ENCODE measurements at places on chromosomes 5 and 9. TPM values are rescaled to one million over a fixed set of nuclear protein-coding genes. Genes with fewer than 3 reads are reported as not detected.
A peak's percentile ranks its signal among the peaks of the same experiment; 100 is the strongest.

DNA sequence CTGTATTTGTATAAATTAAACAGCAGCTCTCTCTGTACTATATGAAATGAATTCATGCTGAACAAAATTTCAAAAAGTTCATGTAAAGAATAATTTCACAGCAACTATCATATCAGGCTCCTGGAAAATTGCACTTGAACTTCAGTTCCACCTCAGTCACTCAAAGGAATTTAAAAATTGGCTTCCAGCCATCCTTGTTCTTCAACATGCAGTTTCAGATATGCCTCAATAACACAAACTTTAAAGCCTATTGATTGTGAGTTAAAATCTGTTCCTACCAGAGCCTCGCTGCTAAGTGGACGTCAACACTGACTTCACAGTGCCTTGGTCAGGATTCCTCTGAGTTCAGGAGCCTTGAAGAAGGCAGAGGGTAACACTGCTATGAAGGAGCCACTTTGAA, 418.7 kb upstream of the WWC1 start:
- DNase-seq = no peak

DNA sequence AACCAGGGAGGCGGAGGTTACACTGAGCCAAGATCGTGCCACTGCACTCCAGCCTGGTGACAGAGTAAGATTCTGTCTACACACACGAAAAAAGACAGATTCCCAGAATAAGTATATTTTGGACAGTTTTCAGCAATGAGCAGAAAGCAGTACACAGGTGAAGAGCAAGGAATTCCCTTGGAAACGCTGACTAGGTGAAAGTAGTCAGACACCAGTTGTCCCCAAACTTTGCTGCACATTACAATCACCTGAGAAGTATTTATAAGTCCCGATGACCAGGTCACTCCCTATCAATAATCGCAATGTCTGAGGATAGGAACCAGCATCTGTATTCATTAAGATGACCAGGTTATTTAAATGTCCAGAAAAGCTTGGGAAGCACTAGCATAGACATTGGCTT, 78.3 kb downstream of the CPLANE1 start:
- no peak for DNase-seq

GRCh38 chr5:15106530-15107283, 235.1 kb upstream of the ANKH start:
- no peak for DNase-seq

DNA sequence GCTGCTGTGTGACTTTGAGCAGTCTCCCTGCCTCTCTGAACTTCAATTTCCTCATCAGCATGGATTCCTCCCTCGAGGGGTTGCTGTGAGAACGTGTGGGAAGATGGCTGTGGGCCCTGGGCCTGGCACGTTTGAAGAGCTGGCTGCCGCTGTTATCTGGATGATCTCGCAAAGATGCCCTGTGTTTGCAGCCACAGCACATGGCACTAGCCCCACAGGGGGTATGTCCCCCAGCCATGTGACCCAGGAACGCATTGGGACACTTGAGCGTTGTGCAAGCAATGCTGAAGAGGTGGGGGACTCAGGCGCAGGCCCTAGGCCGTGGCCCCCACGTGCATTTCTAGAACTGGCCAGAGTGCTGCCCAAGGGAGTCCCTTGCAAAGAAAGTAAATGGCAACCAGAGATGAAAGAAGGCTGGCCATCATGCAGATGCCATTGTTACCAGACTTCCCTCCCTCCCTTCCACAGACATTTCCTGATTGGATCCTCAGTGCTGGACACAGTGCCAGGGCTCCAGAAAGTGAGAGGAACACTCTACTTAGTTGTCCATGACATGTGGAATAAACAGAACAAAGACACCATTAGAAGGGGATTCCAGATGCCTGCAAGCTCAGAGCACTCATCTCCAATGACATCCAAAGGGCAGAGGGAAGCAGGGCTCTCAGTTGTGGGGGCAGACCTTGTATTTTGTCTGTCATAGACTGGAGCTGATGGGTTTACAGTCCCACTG, 65.1 kb upstream of the NEURL1B start:
- no peak for DNase-seq

ADAMTS2 gene
- not detected for total RNA-seq

DNA sequence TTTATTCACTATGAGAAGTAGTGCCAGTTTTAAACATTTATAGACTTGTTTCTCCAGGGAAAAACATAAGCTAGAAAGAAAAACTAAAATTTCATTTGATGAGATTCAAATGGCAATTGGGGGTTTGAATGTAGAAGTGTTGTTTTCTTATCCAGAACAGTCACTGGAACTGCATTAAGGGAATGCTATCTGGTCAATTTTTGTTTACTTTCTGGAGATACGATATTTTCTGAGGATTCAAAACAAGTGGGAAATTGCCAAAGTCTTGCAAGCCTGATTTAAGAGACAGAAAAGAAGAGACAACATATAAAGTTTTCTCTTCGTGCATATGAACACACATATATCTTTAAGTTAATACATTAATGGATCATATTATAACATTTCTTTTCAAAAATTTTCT, 118.4 kb downstream of the NXNL2 start:
- DNase-seq = no peak

GRCh38 chr5:134132372-134133187, 18.1 kb downstream of the TCF7 start:
- no peak for DNase-seq

DNA sequence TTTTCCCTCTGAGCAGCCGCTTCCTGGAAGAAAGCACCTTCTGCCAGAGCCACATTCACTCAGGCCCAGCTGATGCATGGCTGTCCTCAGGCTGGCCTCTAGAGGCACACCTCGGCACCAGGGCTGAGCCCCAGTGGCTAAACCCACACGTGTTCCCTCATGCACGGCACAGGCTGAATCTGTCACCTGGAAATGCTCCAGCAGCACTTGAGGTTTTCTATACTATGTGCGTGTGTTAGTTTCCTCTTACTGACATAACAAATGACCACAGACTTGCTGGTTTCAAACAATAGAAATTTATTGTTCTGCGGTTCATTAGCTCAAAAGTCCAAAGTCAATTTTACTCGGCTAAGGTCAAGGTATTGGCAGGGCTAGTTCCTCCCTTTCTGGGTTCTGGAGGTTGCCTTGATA, 141.4 kb downstream of the LRRC70 start:
- peak; percentile 25 for DNase-seq

GRCh38 chr5:88677376-88677895, 205.5 kb downstream of the MEF2C start:
- DNase-seq = no peak

DNA sequence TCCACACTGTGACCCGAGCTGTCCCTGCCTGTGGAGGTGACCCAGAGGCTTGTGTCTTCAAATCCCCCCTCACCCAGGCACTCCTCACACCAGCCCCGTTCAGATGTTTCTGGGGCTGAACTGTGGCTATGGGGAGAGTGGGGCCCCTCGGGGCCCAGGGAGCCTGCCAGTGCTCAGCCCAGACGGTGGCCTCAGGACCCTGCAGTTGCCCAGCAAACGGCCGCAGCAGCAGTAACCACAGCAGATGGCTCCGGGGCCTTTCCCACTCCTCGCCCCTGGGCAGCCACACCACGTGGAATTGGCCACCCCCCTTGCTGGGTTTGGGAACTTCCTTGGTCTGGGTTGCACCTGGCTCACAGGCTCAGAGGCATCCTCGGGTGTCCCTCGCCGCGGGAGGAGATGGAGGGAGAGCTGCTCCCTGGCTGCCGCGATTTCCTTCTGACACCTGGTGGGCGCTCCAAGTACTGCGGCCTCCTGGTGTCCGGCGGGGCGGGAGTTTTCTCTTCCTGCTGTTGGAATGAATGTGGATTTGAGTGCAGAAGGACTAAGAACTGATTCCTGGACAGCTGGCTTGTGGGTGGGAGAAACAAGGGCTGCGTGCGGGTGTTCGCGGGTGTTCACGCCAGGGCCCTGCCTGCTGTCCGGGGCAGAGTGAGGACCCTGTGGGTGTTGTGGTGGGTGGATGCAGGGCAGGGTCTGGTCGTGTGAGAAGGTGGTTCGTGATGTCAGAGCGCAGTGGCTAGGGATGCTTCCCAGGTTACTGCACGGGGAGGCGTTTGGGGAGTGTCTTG, 97.5 kb downstream of the COL5A1 start:
- peak; percentile 43 for DNase-seq

- DNase-seq = peak; percentile 38
These were observed 192.9 kb downstream of the CRB2 start for GRCh38 chr9:123548741-123549545.

GRCh38 chr9:137728444-137729311, 109.9 kb downstream of the EHMT1 start:
- DNase-seq = no peak

DNA sequence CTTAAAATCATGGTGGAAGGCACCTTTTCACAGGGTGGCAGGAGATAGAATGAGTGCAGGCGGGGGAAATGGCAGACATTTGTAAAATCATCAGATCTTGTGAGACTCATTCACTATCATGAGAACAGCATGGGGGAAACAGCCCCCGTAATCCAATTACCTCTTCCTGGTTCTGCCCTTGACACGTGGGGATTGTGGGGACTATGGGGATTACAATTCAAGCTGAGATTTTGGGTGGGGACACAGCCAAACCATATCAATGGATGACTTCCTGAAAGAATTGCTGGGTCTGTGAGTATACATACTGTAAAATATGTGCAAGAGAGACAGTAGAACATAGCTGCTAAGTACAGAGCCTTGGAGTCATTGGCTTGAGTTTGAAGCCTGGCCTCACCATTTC, 47.0 kb downstream of the KIAA1958 start:
- DNase-seq = no peak

RETREG1 gene
- not detected for total RNA-seq

DNA sequence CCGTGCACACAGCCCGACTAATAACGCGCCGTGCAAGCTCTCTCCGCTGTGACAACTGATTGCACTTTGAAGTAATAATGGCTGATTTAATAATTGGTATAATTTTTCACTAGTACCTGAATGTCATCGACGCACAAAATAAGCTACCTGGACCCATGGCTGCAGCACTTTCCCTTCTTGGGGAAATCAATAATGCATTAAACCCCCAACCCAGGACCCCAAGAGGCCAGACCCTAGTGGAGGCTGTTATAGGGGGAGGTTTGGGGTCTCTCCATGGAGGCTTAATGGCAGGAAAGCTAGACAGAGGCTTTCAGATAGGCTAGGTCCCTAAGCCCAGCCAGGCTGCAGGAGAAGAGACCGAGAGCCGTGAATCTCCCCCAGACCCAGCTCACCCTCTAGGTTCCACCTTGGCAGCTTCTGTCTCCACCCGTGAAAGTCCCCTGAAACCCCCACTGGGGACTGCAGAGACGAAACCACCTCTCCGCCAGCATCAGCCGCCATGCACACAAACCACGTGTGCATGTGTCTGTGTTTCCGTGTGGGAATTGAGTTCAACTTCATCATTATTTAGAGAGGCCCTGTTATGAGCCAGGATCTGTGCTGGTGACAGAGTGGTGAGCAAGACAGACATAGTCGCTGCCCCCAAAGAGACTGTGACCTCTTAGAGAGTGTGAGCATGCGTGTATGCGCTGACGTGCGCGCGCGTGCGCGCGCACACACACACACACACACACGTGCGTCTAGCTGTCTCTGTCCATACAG, 168.6 kb upstream of the MVB12B start:
- DNase-seq = no peak

DNA sequence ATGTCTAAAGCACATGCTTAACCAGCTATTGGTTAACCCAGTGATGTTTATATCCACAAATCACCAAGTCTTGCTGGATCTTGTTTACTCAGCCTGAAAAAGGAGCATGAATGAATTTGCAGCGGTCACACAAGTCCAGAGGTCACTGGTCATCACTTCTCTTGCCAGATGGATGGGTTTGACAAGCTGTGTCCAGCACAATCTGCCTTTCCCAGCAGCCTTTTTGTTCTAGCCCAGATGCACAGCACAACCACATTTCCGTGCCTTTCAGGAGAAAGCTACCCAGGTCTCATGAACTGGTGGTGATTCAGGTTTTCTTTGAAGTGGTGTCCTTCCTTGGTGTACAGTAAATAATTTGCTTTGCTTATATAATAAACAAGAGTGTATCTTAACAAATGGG, 32.1 kb downstream of the TMEM252 start:
- no peak for DNase-seq

DNA sequence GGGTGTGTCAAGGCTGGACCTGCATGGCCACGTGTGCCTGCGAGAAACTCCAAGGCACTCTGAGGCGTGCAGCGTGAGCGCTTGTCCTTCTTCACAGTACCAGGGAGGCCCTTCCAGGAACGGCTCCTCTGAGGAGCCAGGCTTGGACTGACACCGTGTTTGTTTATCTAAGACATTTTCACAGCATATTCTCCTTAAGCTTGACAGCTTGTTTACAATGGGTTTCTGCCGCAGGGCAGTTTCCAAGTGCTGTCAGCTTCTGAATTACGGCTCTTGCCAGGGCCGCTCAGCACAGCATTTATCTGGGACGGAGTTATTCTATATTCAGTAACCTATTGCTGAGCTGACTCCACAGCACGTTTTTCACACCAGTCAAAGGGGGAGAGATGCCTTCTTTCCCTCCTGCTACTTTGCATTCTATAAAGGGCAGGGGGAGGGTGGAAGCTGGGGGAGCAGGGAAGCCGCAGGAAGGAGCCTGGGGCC, 98.4 kb downstream of the LMNB1 start:
- DNase-seq = no peak

GRCh38 chr9:117549444-117549843, 134.6 kb upstream of the ASTN2 start:
- no peak for DNase-seq

IFNA7 gene
- not detected for total RNA-seq

SLC36A1 gene
- 8.6 TPM for total RNA-seq

FAM78A gene
- 26.6 TPM for total RNA-seq

PALM2AKAP2 gene
- not detected for total RNA-seq

GGTA1 gene
- not detected for total RNA-seq

DNA sequence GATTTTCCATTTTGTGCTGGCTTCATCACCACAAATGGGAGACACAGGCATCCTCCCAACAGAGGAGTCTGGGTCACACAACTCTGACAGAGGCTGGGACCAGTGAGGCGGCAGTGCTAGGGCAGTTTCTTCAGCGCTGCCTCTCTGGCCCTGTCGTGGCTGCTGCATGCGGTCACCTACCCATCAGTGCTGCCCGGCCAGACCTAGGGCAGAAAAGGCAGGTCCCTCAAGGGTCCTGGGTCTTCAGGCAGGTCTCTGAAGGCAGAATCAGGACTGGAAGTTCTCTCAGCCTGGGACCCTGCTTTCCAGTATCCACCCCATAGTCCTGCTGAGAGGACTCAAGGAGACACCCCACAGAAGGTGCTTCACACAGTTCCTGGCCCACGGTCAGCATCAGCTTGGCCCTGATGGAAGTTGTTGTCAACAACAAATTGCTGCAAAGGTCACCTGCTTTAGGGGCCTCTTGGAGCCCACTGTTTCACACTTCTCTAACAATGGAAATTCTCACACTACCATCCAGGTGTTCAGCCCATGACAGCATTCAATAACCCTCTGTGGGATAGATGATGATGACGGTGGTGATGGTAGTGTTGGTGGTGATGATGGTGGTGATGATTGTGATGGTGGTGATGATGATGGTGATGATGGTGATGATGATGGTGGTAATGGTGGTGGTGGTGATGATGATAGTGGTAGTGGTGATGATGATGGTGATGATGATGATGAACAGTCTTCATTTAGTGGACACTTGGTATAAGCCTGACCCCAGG, 146.4 kb upstream of the PPP1R26 start:
- no peak for DNase-seq

PCDHGB6 gene
- total RNA-seq = 4.8 TPM

NR4A3 gene
- 0.22 TPM for total RNA-seq

SLC25A2 gene
- total RNA-seq = 0.39 TPM

- no peak for DNase-seq
These were observed 24.5 kb upstream of the C5orf47 start for GRCh38 chr5:173964506-173964905.

PDGFRB gene
- 1.0 TPM for total RNA-seq

DOCK2 gene
- total RNA-seq = 0.62 TPM

UGCG gene
- total RNA-seq = 38.5 TPM

GRCh38 chr5:5141625-5142525, 1.7 kb downstream of the ADAMTS16 start:
- DNase-seq = peak; percentile 45

ANKRD31 gene
- not detected for total RNA-seq

All from endothelial cell of umbilical vein (primary cell).